Inflammatory macrophage treated with lipopolysaccharide for 1 hour (primary cell): ENCODE measurements at places on chromosomes 4 and X.

DNA sequence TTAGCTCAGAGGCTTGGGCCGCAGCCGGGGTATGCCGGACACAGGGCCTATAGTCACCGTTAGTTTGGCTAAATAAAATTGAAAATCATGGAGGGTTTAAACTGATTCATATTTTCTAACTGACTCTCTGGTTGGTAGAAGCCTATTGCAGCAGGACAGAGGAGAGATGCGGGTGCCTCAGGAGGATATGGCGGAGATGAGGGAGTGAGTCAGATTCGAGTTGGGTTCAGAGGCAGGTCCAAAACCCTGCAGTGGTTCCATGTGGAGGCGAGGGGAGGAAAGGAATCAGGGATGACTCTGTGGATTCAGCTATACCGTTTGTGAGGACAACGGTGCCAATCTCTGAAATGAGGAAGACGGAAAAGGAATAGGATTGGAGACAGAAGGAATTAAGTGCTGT, 176.6 kb downstream of the PALLD start:
- DNase-seq = no peak

GRCh38 chr4:126446917-126447316, 1132.2 kb downstream of the FAT4 start:
- DNase-seq = no peak

- DNase-seq = no peak
These were observed 77.8 kb downstream of the GALNTL6 start for GRCh38 chr4:171891038-171891437.

DNA sequence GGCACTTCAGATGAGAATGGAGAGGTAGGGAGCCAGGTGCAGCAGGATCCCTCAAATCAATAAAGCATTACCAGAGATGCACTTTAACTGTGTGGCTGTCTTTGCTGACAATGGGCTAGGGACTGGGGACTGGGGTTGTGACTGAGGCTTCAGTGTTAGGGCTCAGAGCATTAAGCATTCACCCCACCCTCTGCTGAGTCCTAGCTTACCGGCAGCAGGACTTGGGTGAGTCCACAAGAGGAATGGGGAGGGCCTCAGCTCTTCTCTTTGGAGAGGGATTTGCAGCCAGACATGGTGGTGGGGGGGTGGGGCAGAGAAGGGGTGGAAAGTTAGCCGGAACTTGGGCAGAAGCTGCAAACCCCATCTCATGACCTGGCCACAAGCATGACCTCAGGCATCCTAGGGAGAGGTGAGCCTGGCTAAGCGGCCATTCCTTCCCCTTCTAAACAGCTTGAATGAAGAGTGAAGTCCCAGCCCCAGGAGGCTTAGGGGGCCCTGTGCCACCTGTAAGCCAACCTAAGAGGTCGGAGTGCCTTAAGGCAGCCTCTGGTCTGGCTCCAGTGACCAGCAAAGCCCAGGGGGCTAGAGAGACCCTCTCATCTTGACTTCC, 78.4 kb downstream of the STARD8 start:
- DNase-seq = no peak

GRCh38 chr4:2652415-2653160, 103.5 kb downstream of the TNIP2 start:
- DNase-seq = no peak

DNA sequence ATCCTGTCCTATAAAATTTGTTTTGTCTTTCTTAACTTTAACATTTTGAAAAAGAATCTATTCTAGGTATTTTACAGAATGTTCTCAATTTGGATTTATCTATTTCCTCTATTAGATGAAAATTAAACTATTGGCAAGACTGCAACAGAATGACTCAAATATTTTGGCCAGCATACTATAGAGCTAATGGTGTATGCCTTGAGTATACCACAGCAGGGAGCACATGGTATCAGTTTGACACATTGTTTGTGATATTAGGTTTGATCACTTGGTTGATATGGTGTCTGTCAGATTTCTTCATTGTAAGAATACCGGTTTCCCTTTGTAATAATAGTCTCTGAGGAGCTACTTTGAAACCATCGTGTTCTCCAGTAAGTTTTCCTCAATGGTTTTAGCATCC, 87.8 kb upstream of the NPNT start:
- DNase-seq = no peak

DNA sequence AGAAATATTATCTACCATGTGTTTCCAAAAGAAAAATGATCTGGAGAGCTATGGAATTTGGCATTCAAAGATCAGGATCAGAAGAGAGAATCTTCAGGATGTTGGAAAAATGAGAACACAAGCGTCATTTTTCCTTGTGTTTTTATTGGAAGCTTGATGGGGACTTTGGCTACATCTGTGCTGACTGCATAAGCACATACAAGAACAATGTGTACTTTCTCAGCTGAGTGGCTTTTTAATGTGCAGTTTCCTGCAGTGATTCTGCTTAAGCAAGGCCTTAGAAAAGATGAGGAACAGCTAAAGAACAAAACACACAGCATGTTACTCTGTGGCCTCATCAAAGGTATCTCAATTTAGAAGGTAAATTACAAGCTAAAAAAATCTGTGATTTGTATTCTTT, 1039.9 kb downstream of the GLUD2 start:
- no peak for DNase-seq

DNA sequence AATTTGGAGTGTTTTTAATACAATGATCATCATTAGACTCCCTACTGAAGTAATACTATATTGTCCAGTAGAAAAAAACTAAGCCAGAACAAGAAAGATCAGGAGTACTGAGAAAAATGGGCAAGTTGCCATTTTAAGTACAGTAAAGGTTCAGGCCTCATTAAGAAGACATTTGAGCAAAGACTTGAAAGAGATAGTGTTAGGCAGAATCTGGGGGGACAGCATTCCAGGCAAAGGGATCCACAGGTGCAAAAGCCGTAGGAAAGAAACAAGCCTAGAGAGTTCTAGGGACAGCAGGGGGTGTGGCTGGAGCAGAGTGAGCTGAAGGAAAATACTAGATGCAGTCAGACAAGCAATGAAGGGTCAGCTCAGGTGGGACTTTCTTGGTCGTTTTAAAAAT, 58.1 kb upstream of the INTU start:
- DNase-seq = no peak

GRCh38 chr4:24488399-24489164, 95.8 kb downstream of the DHX15 start:
- peak; percentile 20 for DNase-seq

- DNase-seq = peak; percentile 25
These were observed 1.1 kb downstream of the MECP2 start for GRCh38 chrX:154096140-154097002.

GRCh38 chrX:151754047-151754429, 19.5 kb downstream of the CNGA2 start:
- DNase-seq = no peak

GRCh38 chr4:537436-538264, 38.4 kb downstream of the TMEM271 start:
- no peak for DNase-seq

DNA sequence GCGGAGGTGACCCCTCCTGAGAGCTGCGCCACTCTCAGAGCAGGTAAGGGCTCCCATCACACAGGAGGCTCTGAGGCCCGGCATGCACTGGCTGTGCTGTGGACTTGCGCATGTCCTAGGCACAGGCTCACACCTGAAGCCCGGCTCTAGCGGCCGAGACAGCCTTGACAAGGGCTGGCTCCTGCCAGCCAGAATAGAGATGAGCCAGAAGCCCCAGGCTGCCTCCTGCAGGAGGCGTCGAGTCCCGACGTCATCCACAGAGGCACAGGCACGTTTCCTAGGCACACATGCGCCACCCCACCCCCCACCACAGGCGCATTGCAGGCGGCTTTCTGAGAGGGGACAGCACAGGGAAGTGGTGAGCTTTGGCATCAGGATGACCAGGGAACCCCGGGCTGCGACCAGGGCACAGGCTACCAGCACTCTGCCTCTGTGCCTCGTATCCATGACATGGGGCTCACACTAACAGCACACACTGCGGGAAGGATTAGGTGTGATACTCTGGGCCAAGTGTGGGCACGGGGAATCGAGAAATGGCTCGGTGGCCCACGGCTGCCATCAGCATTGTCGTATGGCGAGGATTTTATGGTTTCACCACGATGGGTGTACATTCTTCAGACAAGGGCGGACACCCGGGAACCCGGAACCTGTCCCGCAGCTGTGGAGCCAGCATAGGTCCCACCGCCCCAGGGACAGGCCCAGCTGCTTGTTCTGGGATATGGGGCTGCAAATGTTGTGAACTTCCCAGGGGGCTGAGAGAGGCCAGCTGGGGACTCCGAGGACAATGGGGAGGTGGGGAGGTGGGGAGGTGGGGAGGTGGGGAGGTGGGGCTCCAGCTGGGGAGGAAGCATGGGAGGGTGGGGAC, 90.7 kb upstream of the ADRA2C start:
- DNase-seq = no peak

DNA sequence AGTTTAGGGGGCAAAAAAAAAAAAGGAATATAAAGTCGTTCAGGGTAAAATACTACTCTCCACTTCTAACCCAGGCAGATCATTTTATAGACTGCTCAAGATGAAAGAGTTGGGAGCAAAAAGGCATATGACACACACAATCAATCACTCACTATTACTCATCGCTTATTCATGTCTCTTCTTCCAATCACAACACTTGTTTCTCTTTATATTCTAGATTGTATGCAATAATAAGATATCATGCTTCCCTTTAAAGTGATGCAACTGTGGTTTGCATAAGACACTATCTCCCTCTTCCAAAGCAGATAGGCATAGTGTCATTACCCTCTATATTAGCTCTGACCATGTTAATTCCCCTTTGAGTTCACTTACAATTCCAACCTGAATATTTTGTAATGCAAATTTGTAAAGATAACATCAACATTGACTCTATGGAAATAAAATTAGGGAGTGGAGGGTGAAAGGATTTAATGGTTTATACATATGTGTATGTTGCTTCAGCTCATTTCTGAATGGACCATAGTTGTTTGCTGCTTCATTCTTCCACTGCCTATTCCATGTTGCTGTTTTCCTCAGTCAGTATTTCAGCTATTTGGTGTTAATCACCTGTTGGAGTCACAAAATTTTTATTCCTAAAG, 154.9 kb upstream of the EPHA5 start:
- no peak for DNase-seq
